ENCODE measurements at places on chromosomes 6 and 20.

DNA sequence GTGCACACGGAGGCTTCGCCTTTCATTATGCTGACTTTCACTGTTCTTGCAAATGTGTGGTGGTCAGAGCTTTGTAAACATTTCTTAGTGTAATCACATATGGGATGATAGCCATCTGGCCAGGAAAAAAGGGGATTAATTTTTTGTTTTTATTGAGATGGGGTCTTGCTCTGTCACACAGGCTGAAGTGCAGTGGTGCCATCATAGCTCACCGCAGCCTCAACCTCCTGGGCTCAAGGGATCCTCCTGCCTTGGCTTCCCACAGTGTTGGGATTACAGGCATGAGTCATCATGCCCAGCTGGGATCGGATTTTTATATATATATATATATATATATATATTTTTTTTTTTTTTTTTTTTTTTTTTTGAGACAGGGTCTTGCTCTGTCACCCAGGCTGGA lies 11.0 kb upstream of the TIAM2 start:
- DNase-seq = no peak

- no peak for DNase-seq
Measured at GRCh38 chr6:15398633-15399275, 152.9 kb downstream of the JARID2 start.

DNA sequence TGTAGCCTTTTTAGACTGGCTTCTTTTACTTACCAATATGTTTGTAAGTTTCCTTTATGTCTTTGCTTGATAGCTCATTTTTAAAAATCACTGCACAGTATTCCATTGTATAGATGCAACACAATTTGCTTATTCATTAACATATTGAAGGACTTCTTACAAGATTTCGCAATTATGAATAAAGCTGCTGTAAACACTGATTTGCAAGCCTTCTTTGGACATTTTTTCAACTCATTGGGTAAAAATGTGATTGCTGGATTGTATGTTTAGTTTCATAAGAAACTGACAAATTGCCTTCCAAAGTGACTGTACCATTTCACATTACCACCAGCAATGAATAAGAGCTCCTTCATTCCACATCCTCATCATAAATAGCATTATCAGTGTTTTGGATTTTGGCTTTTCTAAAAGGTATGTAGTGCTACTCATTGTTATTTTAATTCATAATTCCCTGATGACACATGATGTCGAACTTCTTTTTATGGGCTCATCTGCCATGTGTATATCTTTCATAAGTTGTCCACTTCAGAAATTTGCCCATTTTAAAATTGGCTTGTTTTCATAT lies 80.7 kb downstream of the TFAP2B start:
- no peak for DNase-seq

GRCh38 chr6:128672023-128672422 lies 151.6 kb upstream of the PTPRK start:
- DNase-seq = no peak

DNA sequence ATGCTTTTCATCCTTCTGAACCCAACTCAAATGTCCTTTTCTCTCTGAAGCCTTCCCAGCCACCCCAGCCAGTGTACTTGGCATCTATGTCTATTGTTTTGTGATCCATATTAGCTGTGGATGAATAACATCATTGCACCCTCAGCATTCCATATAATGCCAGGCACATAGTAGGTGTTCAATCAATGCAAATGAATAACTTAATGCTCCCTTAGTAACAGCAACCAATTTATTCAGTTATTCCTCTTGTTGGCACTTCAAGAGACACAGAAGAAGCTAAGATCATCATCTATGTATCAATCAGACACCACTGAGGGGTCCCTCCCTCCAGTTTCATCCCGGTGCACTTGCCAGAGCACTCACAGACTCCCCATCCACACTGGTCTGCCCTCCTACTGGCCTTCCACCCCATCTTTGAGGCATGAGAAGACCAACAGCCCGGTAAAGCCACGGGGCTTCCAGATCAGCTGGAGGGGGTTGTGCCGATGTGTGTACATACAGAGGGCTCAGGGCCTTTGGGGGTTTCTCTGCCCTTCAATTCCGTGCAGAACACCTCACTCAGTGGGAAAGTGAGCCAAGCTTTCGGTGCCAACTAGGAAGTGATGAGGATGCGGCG lies 2.4 kb upstream of the TAF8 start:
- DNase-seq = peak; percentile 52

DNA sequence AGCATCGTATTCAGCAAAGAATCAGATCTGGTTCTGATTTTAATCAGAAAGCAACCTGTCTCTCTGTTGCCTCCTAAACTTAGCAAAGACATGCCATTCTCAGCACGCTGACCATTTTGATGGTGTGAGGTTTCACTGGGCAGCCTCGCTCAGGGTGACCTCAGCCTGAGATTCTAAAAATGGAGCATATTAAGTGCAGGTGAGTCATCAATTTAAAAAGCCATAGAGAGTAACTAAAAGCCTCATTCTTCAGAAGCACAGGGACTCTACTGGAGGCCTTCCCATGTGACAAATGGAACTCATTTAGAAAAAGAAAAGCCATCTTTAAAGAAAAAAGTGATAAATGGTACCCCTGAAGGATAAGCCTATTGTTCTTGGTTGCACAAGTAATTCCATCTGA lies 91.3 kb downstream of the FILIP1 start:
- DNase-seq = no peak

GRCh38 chr6:37303891-37304503 lies 46.1 kb upstream of the TMEM217 start:
- peak; percentile 75 for DNase-seq

DNA sequence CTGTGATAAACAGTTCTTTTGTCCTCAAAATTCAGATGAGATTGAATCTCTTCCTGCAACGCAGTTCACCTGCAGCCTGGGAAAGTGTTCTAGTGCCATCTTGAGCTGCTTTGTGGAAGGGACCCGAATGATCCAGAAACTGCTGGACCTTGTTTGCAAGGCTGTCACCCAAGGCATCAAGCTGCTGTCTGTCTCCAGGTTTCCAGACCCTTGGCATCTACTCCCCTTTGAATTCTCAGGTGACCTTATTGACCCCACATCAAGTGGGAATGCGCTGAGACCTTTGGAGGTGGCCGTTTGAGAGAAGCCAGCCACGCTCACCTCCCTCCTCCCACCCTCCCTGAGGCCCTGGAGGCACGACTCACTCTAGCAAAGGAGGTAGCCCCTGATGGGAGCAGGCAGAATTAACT lies 112.5 kb downstream of the EDN3 start:
- peak; percentile 45 for DNase-seq

- no peak for DNase-seq
Measured at GRCh38 chr6:129863664-129864063, 2.5 kb upstream of the TMEM244 start.

DNA sequence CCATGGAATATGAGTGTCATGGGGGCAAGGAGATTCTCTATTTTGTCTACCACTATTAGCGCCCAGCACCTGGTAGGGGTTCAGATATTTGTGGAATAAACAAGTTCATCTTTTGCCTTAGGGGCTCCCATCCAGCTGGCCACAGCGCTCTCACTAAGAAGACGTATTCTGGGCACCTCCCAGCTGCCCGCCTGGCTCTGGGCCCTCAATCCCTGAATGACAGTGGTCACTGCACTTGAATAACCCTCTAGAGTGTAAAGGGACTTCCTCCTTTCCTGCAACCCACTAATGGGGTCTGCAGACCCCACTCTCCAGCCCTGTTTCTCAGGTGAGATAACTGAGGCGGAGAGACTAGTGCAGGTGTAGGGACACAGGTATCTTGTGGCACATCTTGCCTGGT lies 36.2 kb downstream of the SNX5 start:
- DNase-seq = no peak

DNA sequence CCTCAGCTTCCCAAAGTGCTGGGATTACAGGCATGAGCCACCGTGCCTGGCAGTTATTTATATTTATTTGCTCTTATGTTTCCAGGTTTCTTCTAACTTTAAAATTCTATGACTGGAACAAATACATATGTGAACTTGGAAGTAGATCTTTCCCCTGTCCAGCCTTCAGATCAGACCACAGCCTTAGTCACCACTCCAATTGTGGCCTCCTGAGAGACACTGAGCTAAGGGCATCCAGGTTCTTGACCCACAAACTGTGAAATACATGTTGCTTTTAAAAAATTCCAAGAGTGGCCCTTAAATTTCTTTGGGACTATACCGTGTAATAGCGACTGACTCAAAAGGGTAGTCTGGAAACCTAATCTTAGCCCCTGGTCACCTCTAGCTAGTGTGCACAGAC lies 1.5 kb upstream of the ADGRG6 start:
- no peak for DNase-seq

GRCh38 chr6:13334953-13335352 lies 6.6 kb upstream of the TBC1D7 start:
- no peak for DNase-seq

- DNase-seq = no peak
Measured at GRCh38 chr20:23078351-23079015, 7.6 kb downstream of the CD93 start.

- DNase-seq = no peak
Measured at GRCh38 chr6:142855893-142856623, 88.9 kb downstream of the HIVEP2 start.

DNA sequence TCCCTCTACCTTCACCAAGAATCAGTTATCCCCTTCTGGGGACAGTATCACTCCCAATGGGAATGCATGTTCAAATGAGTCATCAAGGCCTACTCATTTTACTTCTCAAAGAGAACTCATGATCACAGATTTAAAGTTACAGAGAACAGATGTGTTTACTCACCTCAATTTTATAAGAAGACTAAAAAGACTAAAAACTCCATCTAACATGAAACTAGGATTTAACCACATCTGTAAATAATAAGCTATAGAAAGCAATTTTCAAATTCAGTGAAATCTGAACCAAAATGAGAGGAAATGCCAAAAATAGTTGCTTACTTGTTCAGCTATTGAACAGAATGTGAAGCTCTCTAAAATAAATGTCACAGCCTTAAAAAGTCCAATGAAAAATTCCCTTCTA lies 300.1 kb upstream of the KCNQ5 start:
- DNase-seq = no peak

DNA sequence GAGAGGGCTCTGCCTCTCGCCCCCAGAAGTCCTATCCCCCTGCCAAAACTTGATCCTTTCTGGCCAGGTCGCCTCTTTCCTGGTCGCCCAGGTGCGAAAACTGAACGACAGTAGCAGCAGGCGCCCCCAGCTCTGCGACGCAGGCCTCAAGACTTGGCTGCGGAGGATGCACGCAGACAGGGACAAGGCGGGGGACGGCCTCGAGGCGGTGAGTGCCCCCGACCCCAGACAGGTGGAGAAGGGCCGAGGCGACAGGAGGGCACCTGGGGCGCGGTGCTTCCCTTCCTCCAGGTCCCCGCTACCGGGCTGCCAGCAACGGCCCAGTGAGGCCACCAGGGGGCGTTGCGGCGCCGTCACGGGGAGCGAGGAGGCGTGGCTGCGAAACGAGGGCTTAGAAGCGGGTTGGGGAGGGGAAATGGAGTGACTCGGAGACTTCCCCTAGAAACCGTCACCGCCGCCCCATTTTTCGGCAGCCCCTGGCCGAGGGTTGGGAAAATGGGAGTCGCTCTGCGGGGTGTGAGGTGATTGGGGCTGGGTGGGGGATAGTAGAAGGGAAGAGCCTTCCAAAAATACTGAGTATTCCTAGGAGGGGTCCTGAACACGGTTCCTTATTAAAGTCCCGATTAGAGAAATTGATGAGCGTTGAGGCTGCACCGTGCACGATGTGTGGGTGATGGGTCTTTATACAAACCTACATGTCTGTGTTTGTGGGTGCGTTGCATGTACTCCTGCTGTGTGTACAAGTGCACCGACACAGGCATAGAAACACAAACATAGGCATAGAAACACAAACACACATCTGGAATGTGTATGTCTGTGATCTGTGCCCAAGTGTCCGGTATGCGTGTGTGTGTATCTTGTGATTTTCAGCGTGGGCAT lies 44.6 kb downstream of the ARHGAP40 start:
- peak; percentile 93 for DNase-seq

DNA sequence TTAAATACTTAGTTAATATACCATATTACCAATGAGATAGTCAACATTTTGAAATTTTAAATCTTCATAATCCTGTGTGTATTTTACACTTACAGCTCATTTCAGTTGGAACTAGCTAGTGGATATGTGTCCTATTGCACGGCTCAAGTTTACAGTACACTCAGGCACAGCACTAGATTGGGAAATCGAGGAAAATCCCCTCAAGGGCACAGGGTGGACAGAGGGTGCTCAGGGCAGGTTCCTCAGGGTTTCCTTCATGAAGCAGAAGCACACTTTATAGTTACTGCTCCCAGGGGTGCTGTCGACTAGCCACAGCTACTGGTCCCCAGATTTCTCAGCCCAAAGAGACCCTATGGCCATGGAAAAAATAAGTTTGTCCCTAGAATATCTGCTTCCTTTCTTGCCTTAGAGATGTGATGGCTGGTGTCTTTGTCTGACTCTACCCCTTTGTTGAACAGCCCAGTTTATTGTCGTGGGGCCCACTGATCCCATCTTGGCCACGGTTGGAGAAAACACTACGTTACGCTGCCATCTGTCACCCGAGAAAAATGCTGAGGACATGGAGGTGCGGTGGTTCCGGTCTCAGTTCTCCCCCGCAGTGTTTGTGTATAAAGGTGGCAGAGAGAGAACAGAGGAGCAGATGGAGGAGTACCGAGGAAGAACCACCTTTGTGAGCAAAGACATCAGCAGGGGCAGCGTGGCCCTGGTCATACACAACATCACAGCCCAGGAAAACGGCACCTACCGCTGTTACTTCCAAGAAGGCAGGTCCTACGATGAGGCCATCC lies 1.5 kb downstream of the BTN2A1 start:
- no peak for DNase-seq

GRCh38 chr20:23493172-23493772 lies 2.4 kb downstream of the CST8 start:
- DNase-seq = peak; percentile 43

- DNase-seq = peak; percentile 92
Measured at GRCh38 chr6:43021270-43022047, at the start of gene RRP36. Gene RRP36, plus strand, starts transcription at chr6:43021623. Its CDS starts 32 bp downstream, at chr6:43021655.

GRCh38 chr6:373031-373430 lies 18.5 kb upstream of the IRF4 start:
- no peak for DNase-seq

DNA sequence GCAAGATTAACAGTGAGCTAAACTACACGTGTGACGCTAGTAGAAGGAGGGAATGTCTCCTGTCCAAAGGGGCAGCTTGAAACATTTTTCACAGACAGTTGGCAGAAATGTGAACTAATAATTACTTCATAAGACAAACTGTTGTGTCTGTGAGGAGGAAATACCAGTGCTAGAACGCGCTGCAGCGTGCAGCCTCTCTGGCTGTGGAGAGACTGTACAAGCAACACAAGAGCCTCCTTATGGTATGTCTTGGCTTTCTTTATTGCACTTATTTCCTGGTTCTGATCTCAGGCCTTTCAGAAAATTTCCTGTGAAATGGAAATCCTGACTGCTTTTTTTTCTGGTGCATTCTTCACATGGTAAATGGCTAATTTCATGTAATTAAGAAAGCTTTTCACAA lies 25.3 kb upstream of the TIAM2 start:
- no peak for DNase-seq

GRCh38 chr6:138944412-138944811 lies 43.6 kb downstream of the REPS1 start:
- DNase-seq = no peak

GRCh38 chr6:89758830-89759229 lies 60.8 kb downstream of the MDN1 start:
- no peak for DNase-seq

GRCh38 chr6:7787137-7787608 lies 61.3 kb downstream of the BMP6 start:
- no peak for DNase-seq
